Activated CD8-positive, alpha-beta memory T cell treated with anti-CD3 and anti-CD28 coated beads for 1 hour (primary cell): ENCODE measurements at places on chromosomes 7 and 10.

DNA sequence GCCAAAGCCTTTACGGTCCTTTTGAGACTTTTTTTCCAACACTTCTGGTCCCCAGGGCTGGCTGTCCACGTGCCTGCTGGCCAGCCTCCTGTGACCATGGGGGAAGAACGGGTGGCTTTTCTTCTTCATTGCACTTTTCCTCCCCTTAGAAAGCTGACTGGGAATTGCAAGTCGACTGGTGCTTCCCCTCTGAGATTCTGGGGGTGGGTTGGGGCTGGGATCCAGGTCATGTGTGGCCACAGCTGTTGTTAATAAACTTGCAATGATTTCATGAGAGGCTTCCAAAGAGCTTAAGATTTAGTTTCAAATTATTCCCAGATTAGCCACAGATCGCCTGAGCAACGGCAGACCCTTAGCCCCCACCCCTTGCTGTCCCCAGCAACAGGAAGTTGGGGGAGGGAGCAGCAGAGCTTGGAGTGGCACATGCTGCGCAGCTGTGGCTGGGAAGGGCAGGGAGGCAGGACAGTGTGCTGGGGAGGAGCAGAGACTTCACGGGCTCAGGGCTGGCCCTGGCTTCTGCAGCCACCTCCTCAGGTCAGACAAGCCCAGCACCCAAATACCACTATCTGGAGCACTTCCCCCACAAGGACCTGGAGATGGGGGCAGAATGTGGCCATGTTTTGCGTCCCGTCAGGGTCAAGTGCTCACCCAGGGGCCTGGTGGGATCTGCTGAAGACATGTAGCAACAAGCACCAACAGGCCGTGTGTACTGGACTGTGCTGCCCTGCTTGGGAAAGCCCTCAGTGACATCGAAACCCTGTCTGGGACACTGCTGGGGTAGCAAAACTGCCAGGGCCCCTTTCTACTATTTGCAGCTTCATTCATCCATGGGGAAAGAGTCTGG lies 147.1 kb downstream of the RNF216 start:
- no peak for DNase-seq

DNA sequence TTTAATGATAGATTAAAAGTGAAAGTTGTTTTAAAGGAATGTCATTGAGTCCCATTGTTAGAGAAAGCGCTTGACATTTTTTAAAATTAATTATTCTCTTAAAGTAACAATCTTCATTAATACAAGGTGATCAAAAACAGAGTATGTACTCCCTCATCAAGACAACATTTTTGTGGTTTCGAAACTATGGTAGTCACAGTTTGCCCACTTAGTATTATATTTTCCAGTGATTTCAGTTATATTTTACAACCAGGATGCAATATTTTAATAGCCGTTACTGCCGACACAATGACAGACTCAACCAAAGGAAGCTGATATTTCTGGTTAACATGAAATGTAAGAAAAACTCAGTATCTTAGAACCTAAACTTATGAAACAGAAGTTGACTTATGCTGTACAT lies 31.3 kb downstream of the MKX start:
- DNase-seq: no peak

DNA sequence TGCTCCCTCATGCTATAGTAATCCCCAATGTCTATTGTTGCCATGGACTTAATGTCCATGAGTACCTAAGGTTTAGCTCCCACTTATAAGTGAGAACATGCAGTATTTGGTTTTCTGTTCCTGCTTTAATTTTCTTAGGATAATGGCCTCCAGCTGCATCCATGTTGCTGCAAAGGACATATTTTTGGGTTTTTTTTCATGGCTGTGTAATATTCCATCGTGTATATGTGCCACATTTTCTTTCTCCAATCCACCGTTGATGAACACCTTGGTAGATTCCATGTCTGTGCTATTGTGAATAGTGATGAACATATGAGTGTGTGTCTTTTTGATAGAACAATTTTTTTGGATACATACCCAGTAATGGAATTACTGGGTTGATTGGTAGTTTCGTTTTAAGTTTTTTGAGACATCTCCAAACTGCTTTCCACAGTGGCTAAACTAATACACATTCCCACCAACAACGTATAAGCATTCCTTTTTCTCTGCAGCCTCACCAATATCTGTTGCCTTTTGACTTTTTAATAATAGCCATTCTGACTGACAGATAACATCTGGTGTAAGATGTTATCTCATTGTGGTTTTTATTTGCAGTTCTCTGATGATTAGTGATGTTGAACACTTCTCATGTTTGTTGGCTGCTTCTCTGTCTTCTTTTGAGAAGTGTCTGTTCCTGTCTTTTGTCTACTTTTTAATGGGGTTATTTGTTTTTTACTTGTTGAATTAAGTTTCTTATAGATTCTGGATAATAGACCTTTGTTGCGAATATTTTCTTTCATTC lies 68.8 kb upstream of the IFRD1 start:
- no peak for DNase-seq

DNA sequence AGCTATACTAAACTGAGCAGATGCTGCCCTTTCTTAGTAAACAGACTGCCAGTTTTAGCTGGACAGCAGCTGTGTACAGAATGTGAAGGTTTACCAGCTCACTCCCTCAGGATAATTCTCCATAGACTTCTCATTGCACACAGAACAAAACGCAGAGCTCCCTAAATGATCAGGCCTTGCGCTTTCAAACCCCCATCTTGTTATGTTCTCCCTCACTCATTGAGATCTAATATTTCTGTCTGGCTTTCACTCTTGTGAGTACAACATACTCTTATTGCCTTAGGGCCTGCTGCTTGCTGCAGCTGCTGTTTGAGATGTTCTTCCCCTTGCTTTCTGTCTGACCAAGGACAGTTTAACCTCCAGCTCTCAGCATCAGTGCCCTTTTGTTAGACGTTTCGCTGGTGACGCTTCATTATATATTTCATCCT lies 17.3 kb downstream of the VWDE start:
- DNase-seq: no peak

GRCh38 chr7:81301815-81302214 lies 383.0 kb upstream of the SEMA3C start:
- no peak for DNase-seq
